ENCODE measurements at places on chromosomes 5 and 9.

- DNase-seq: peak; percentile 59
These were observed 20.2 kb downstream of the IGIP start for GRCh38 chr5:140145818-140146522.

- DNase-seq: no peak
These were observed 125.6 kb downstream of the SMARCA2 start for GRCh38 chr9:2140600-2141223.

DNA sequence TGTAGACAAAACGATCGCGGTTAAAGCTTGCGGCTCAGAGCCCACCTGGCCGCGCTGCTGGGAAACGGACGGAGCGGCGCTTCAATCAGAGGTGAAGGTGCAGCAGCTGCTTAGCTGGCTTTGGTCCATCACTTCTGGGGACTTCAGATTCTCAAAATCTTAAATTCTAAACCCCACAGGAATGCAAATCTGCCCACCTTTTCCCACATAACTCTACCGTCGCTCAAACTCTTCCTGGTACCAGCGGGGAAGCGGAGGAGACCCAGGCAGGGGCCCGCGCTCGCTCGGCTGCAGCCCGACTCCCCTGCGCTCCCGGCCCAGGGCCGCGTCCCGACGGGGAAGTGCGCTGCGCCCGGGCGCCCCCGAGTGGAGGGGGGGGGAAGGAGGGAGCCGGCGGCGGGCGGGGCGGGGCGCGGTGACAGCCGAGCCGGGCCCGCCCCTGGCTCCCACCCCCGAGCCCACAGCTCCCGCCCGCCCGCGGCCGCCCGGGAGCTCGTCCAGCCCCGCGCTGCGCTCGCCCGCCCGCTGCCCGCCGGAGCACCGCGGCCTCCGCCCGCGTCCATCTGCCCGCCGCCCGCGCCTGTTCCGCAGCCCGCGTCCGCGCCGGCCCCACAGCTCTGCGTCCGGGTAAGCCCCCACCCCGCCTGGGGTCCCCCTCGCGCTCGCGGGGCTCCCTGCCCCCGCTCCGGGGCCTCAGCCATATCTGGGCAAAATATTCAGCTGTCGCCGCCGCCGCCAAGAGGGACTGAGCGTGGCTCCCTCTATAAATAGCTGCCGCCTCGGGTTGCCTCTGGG lies at the start of gene TMOD1:
TSS of gene TMOD1 (plus strand) at position 490 of the 795 bp plus-strand sequence. CDS start 22,523 bp downstream, outside the sequence.
- DNase-seq: peak; percentile 95

DNA sequence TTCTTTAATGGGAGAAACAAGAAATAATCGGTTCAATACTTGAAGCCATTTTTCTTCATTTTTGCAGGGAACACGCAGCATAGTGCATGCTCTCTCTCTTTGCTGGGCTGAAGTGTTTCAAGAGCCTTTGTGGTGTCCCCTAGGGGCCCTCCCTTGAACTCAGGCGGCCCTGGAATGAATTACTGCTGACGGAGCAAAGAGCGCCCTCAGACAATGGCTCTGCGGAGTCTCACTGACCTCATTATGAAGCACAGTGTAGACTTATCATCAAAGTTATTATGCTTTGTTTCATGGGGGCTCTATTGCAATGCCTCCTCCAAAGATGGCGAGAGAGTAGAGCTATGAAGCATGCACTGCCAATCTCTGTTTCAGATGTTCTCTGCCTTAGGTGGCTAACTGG lies 64.8 kb upstream of the ADCY2 start:
- DNase-seq: no peak

- DNase-seq: no peak
These were observed 3.8 kb downstream of the IFNA1 start for GRCh38 chr9:21443849-21444625.

GRCh38 chr9:136947955-136948510 lies 3.0 kb downstream of the C8G start:
- peak; percentile 34 for DNase-seq

GRCh38 chr5:169050146-169050571 lies 250.8 kb downstream of the SLIT3 start:
- no peak for DNase-seq

DNA sequence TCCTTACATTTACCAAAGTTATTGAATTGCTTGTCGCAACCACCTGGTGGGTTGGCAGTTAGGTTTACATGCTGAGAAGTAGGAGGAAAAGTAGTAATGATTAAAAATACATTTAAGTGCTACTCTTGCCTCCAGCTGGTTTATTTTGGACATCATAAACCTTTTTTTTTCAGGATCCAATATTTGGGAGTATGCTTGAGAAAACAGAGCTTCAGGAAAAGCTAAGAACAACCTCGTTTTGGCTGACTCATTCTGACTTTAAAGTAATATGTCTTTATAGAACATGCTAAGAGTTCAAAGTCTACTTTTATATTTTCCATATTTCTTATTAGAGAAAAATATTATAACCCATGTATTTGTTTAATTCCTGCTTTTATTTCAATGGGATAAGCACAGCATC lies 41.7 kb upstream of the BNC2 start:
- no peak for DNase-seq

GRCh38 chr5:76663573-76663972 lies 40.4 kb upstream of the F2RL2 start:
- DNase-seq: no peak

- DNase-seq: no peak
These were observed 5.0 kb downstream of the TNIP1 start for GRCh38 chr5:151075698-151076331.

DNA sequence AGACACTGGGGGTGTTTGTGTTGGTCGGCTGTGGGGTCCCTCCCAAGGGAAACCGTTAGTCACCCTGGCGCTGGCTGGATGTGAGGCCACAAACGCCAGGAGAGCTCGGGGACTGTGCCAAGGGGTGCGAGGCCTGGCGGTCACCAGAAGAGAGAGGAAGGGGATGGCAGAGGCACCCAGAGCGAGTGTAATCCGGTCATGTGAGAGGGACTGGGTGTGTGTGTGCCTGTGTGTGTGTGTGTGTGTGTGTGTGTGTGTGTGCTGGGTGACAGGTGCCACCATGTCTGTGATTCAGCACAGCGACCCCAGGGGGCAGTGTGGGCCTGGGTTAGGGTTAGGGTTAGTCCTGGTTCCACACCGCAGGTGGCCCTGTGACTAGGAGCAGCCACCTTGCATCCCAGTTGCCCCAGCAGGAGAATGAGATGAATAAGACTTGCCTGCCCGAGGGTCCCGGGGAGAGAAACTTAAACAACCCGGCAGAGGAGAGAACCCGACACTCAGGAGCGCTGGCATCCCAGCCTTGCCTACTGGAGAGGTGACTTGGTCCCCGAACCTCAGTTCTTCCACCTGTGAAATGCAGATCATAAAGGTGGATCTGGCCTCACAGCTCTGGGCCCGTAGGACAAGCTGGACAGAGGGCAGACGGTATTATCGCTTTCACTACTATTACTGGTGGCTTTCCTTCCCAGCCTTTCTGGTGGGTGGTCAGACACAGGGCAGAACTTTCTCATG lies 1.4 kb upstream of the ADAMTSL2 start:
- DNase-seq: peak; percentile 82

GRCh38 chr5:65132386-65132785 lies 349.3 kb downstream of the ADAMTS6 start:
- DNase-seq: no peak

GRCh38 chr5:56412601-56413379 lies 179.7 kb upstream of the ANKRD55 start:
- no peak for DNase-seq

DNA sequence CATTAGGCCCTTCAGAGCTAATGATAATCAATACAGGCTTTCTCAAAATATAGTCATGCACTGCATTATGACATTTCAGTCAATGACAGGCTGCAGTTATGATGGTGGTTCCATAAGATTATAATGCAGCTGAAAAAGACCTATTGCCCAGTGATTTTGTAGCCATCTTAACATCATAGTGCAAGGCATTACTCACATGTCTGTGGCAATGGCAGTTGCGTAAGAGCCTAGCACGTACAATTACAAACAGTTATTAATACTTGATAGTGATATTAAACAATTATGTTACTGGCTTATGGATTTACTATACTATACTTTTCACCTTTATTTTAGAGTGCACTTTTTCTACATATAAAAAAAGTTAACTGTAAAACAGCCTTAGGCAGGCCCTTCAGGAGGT lies 214.8 kb downstream of the ISL1 start:
- DNase-seq: no peak

GRCh38 chr5:57221049-57221568 lies 47.2 kb downstream of the GPBP1 start:
- peak; percentile 56 for DNase-seq

GRCh38 chr9:114869845-114870244 lies 60.5 kb downstream of the TNFSF8 start:
- peak; percentile 78 for DNase-seq

DNA sequence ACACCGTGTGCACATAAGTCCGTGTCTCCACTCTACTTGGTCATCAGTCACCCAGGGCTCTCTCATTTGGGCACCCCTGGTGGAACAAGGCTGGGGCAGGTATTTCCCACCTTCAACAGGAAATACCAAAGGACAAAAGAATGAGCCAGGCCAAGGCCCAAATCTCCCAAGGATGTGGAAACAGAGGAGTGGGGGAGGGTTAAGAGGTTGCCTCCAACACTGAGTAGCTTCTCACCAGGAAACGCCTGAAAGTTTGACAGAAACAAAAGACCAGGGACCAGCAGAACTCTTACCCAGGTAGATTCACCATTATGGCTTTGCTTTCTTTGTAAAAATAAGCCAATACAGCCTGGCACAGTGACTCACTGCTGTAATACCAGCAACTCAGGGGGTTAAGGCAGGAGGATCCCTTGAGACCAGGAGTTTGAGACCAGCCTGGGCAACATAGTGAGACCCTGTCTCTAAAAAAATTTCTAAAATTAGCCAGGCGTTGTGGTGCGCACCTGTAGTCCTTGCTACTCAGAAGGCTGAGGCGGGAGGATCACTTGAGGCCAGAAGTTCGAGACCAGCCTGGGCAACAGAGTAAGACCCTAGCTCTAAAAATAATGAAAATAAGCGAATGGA lies 12.7 kb downstream of the SLC1A3 start:
- DNase-seq: no peak

- peak; percentile 21 for DNase-seq
These were observed 6.2 kb upstream of the TCERG1 start for GRCh38 chr5:146440870-146441495.

DNA sequence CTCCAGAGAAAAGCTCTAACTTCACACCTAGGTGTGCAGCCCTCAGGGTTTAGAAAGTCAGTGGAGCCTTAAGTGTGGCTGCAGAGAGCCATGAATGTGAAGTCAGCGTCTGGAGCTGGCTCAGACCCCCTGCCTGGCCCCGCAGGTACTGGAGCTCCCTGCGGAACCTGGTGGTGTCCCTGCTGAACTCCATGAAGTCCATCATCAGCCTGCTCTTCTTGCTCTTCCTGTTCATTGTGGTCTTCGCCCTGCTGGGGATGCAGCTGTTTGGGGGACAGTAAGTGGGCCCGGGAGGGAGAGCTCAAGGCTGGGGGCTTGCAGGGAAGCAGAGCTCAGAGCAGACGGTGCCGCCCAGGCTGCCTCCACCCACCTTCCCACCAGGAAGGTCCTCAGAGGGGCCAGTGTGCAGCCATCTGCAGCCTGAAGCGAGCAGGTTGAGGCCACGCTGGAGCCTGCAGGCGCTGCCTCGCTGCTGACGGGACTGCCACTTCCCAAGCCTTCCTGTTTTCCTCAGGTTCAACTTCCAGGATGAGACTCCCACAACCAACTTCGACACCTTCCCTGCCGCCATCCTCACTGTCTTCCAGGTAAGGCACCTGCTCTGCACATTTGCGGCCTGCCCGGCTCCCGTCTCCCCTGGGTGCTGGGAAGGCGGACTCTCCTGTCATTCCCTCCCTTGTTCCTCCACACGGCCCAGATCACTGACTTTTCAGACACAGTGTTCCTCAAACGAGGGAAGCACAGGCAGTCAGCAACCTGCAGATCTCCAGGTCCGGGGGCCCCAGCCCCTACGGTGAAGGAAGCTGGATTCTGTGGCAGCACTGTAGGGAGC lies 108.9 kb downstream of the CACNA1B start:
- DNase-seq: no peak

DNA sequence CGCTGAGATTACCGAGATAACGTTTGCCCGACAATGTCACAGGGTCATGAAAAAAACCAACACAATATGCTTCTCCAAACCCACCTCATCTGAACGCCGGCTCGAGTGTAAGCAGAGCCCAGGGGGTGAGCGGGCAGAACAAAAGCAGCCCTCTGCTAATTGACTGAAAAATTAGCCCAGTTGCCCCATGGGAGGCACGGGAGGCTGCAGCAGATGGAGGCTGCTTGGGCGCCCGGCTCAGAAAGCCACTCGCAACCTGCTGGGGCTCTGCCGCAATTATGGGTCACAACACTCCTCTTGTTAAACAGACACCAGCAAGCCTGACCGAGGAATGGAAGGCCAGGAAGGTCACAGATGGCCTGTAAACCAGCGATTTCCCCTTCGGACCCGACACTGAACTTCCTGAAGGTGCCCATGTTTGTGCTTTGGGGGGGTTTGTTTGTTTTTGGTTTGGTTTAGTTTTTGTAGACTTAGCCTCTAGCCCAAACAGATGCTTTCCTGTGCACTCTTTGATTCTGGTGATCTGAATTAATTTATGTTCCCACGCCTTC lies 104.6 kb upstream of the IRX1 start:
- no peak for DNase-seq

- peak; percentile 90 for DNase-seq
These were observed 250.3 kb downstream of the DMAC1 start for GRCh38 chr9:7549249-7549648.

- DNase-seq: no peak
These were observed 25.7 kb downstream of the CEP120 start for GRCh38 chr5:123397538-123397937.

DNA sequence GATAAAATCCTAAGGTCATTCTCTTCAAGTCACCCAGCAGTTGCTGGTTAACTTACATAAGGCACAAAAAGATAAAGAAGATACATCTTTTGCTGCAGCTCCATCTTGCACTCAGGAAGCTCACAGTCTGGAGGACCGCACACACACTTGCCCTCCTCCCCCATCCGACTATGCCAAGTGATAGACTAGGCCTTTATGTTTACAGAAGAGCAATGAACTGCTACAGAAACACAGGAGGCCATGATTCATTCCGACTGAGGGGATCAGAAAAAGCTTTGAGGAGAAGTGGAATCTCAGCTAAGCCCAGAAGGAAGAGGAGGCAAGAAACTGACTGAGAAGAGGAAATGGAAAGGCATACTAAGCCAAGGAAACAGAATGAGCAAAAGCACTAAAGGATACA lies 17.4 kb downstream of the NRG2 start:
- no peak for DNase-seq

DNA sequence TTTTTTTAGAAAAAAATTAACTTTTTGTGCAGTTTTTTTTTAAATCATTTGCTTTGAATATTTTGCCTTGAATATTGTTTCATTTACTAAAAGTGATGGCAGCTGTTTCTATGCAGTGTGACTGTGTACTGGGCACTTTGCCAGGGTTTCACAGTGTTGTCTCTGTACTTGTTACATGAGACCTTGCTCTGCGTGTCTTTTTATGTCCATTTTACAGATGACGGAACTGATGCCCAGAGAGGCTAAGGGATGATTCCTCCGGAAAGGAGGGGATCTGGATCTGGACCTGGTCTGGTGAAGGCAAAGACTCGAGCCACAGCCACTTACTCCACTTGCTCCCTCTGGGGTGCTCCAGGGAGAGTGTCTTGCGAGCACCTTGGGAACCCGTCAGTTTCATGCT lies 124.8 kb upstream of the PTCH1 start:
- peak; percentile 82 for DNase-seq

All from NCI-H69 (cell line).